ENCODE measurements at places on chromosomes 1 and 21.

GRCh38 chr1:151540982-151541377, 871 bp downstream of the TUFT1 start:
- DNase-seq = peak; percentile 49

DNA sequence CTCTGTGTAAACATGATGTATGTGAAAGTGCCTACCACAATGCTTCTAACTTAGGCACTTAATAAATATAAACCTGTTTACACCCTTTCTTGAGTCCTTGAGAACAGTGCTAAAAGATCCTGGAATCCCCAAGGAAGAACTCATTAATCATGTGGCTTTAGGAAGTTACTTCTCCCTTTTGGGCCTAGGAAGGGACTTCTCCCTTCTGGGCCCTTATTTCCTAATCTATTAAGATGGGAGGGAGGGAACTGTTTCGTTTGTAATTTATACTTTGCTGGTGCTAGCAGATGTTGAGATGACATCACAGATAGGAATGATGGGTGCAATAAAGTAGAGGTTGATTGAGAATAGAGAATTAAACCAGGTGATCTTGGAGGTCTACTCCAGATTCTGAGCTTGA, 1.2 kb downstream of the BTF3L4 start:
- no peak for DNase-seq

DNA sequence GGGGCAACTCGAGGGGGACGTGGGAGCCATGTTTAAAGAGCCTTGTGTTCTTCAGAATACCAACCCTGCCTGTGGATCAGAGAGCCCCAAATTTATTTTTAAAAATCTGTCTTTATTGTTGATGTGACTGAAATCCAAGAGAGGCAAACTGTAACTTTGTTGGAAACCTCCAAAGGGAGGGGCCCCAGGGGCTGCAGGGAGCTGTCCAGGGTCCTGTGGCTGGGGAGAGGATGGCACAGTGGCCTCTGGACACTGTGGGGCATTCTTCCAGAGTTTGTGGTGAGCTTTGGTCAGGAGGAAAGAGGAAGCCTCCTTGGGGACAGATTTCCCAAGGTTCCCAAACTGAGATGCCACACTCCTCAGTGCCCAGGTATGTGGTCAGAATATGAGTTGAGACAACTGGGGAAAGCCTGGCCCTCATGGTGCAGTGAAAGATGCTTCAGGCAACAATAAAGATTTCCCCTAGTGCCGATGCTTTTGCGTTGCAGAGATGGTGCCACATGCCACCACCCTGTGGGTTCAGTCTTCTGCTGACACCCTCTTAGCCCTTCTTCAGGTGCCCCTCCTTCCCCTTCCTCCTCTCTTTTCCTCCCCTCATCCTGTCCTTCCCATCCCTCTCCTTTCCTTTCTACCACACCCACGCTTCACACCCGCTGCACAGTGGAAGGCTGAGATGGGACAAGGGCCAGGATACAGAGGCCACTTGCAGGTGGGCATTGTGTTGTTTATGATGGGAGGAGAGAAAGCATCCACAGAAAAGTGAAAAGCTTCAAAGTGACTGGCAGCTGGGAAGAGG, 122.1 kb downstream of the UCK2 start:
- DNase-seq = no peak

GRCh38 chr1:109133815-109134214, 19.9 kb downstream of the ELAPOR1 start:
- DNase-seq = no peak

DNA sequence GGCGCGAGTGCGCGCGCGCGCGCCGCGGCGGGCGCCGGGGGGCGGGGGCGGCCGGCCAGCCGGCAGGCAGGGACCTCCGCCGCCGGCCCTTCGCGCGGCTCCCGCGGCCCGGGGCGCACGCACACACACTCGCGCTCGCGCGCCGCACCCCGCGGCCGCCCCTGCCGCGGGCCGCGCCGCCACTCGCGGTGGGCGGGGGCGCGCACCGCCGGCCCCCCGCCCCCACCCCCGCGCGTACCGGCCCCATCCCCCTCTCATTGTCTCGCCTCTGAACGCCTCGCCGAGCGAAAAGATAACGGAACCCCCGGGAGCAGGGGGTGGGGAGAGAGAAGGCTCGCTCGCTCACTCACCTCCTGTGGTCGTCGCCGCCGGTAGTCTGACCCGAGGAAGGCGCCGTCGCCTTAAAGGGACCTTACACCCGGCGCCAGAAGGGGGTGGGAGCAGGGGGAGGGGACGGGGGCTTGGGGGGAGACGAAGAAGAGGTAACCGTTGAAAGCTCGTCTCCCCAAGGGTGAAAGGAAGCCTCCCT, 428 bp downstream of the POGZ start:
- DNase-seq = no peak

DNA sequence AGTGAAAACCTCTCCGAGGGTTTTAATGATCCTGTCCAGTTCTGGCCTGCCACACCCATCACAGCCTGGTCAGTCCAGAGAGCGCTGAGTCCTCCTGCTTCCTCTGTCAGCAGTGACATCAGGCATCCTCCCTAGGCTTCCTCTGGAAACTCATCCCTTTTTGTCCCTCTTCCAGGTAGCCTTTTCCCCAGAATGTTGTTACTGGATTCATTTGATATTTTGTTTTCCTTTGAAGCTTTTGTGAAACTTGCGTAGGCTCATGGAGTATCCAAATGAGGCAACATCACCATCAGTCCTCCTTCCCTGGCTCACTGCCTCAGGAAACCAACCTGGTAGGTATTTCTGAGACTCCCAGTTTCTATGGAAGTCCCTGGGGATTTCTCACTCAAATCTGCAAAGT, 27.0 kb upstream of the IGSF3 start:
- no peak for DNase-seq

DNA sequence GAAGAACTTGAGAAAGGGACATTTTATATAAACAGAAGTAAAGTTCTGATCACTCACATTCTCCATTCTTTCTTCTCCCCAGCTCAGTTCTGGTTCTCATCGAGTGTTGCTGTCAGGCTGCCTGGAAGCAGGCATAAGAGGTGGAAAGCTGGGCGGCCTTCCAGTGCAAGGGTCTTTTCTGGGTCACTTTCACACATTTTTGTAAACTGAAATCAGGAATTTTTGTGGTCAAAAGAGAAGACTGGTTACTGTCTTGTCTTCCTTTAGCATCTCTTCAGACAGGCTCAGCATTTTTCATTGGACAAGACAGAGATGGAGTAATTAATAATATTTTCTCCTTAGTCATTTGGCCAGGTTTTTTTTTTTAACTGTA, 93.7 kb downstream of the CTH start:
- DNase-seq = no peak

GRCh38 chr1:86596741-86597290, 49.9 kb downstream of the CLCA4 start:
- DNase-seq = no peak

- no peak for DNase-seq
Measured at GRCh38 chr1:243549791-243550190, 293.9 kb downstream of the SDCCAG8 start.

DNA sequence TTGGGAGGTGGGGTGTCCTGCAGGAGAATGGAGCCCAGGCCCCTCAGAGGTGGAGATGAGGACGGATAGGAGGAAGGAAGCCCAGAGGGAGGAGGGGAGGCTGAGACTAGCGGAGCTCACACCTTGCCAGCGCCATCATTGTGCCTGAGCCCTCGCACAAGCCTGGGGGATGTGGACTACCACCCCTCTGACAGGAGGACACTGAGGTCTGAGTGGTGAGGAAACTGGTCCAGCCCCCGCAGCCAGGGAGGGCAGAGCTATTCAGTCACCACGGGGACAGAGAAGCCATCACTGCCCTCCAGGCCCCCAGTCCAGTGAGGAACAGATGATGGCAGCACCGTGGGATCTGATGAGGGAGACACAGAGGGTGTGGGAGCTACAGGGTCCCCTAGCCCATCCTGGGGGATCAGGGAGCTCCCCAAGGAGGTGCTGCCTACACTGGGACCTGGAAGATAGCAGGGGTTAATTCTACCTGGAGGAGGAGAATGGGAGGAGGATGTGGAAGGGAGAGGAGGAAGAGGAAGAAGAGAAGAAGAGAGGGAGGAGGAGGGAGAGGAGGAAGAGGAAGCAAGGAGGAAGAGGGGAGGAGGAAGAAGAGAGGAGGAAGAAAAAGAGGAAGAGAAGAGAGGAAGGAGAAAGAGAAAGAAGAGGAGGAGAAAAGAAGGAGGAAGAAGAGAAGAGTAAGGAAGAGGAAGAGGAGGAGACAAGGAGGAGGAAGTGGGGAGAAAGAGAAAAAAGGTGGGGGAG, 31.0 kb downstream of the MATN1 start:
- DNase-seq = no peak

- DNase-seq = no peak
Measured at GRCh38 chr1:172498857-172499256, 34.1 kb upstream of the SUCO start.

DNA sequence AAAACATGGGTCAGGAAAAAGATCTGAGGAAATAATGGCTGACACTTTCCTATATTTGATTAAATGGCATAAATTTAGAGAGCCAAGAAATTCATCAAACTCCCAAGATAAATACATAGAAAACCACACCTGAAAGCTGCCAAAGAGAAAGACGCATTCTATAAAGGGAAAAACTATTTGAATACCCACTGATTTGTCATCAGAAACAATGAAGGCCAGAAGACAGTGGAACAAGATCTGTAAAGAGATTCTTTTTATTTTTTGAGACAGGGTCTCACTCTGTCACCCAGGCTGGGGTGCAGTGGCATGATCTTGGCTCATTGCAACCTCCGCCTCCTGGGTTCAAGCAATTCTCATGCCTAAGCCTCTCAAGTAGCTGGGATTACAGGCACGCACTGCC, 17.4 kb downstream of the SDE2 start:
- DNase-seq = no peak

DNA sequence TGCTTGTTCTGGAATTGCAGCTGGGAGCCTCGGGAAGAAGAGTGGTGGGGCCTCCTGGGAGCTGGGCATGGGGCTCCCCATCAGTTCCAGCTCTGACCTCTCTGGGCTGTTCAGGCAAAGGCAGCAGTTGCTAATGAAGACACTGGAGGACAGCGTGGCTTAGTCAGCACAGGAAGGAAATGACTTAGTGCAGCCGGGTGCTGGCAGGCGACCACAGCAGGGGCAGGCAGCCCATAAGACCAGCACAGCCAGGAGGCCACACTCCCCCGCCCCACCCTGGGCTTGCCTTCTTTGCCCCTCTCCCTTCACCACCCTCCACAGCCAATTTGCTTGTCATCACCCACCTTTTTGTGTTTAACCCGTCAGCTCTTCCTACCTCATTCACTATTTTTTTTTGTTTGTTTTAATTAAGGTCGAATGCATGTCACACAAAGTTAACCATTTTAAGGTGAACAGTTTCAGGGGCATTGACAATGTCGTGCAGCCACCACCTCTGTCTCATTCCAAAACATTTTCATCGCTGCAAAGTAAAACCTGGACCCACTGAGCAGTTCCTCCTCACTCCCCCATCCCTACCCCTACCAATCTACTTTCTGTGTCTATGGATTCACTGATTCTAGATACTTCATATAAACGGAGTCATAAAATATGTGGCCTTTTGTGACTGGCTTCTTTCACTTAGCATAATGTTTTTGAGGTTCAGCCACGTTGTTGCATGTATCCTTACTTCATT, 10.9 kb downstream of the OLIG2 start:
- no peak for DNase-seq

- no peak for DNase-seq
Measured at GRCh38 chr1:76959556-76959955, 92.3 kb downstream of the ST6GALNAC5 start.

DNA sequence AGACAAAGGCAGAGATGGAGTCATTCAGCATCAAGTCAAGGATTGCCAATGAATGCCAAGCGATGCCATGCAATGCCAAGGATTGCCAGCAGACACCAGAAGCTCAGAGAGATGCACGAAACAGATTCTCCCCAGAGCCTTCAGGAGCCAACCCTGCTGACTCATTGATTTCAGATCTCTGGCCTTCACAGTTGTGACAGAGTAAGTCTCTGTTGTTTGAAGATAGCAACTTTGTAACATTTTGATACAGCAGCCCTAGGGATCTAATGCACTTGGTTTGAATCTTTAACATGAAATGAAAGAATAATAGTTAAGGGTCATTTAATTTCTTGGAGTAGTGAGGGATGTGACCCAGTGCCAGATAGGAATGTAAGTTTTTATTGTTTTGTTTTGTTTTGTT, 287.4 kb upstream of the RUNX1 start:
- no peak for DNase-seq

DNA sequence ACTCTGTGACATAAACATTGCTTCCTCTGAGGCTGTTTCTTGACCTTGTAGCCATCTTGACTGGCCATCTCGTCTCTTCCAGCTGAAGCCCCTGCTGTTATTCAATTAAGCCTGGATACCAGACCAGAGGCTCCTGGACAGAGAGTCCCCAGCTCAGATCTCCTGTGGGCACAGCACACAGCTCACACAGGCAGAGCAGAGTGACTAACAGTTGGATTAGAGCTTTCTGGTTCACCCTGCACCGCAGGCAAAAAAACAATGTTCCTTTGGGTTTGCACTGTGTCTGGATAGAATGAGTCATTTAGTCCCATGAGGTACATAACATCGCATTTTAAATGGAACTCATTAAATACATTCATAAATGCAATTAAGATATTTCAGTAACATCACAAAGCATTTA, 33.4 kb upstream of the USH2A start:
- no peak for DNase-seq

DNA sequence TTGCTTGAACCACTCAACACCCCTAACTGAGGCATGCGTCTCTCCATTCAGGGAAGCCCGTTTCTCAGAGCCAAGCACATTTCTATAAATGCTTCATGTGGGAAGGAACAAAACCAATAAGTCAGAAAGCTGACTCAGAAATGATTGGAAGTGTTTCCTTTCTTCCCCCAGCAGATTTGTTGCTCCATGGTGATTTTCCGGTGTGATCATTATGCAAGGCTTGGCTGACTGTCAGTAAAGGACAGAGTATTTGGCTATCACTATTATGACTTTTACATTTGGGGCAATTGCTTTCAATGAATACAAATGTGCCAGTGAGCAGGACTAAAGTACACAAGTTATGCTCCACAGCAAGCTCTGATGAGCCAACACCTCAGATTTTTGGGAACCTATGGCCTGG, 53.3 kb upstream of the ZC3H11B start:
- no peak for DNase-seq

GRCh38 chr1:38829368-38829767, 30.2 kb downstream of the RRAGC start:
- no peak for DNase-seq

GRCh38 chr1:245875581-245876261, 631.4 kb downstream of the SMYD3 start:
- DNase-seq = no peak

GRCh38 chr1:25932321-25932720, 26.1 kb upstream of the STMN1 start:
- DNase-seq = no peak

DNA sequence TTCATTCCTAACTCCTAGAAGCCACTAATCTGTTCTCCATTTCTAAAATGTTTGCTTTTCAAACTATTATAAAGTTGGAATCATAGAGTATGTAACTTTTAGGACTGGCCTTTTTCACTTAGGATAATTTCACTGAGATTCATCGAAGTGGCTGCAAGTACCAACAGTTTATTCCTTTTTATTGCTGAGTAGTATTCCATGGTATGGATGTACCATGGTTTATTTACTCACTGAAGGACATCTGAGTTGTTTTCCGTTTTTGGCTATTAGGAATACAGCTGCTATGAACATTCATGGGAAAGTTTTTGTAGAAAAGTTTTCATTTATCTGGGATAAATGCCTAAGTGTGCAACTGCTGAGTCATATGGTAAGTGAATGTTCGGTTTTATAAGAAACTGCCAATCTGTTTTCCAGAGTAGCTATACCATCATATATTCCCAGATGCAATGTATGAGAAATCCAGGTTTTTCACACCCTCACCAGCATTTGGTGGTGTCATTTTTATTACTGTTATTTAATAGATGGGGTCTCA, 66.3 kb downstream of the SLC27A3 start:
- no peak for DNase-seq
